ENCODE measurements at places on chromosomes 11 and 22.
A peak's percentile ranks its signal among the peaks of the same experiment; 100 is the strongest.

DNA sequence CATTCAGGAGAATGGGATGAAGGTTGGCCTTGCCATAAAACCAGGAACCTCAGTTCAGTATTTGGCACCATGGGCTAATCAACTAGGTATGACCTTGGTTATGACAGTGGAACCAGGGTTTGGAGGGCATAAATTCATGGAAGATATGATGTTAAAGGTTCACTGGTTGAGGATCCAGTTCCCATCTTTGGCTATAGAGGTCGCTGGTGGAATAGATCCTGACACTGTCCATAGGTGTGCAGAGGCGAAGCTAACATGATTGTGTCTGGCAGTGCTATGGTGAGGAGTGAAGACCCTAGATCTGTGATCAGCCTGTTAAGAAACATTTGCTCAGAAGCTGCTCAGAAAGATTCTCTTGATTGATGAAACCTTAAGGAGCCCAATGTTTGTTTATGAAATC, 5.7 kb downstream of the NF2 start:
- no peak for DNase-seq

- DNase-seq = no peak
Observed at GRCh38 chr22:50540381-50540780, 5.3 kb upstream of the KLHDC7B start.

DNA sequence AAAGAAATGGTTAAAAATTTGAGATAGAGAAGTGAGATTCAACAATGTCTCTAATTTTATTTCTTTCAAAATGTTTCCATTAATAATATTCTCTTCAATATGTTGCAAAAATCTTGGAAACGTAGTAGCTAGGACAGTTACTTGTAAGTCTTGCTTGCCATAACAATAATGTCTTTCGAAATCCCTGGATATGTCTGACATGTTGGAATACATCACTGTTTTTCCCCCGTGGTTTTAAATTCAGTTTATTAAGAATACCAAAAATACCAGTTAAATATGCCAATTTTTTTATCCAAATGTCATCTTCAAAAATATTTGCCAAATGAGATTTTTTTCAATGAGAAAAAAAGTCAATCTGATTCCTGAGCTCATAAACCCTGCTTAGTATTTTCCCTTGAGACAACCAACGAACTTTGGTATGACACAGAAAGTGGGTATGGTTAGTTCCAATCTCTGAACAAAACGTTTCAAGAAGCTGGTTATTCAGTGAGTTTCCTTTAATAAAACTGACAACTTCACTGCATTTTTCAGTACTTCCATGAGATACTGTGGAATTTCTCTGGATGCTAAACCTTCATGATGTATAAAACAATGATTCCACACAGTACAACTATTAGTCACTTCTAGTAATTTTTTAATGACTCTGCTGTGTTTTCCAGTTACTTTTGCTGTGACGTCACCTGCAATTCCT, 36.7 kb upstream of the AMPD3 start:
- no peak for DNase-seq

- no peak for DNase-seq
Observed at GRCh38 chr22:50004918-50005317, 7.6 kb downstream of the IL17REL start.

DNA sequence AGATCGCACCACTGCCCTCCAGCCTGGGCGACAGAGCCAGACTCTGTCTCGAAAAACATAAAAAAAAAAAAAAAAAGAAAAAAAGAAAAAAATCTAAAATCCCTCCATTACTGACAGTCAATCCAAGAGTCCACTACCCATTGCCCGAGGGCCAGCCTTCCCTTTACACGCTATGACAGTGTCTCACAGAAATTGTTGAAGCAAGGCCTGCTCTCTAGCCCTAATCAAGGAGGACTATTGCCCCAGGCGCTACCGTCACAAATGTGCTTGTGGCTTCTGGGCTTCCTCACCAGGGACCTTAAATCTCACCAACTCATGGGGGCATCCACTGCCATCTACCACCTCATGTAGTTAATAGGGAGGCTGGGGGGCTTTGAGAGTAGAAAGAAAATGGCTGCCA, 49.9 kb downstream of the UBASH3B start:
- DNase-seq = no peak

DNA sequence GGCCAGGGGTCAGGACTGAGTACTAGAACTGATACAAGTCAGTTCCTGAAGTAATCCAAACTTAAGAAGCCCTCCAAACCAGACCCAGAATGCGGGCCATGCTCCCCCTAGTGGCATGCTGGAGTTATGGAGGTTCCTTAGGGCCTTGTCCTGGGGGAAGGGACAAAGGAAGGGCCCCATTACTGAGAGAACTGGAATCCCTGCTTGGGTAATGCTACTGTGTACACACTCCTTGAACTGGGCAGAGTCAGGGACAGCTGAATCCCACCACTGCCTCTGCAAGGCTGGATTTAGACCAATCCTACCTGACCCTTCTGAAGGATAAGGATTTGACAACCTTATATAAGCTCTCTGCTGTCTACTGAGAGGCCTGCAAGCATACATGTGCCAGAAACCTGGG, 97.3 kb upstream of the AKIP1 start:
- peak; percentile 9 for DNase-seq

DNA sequence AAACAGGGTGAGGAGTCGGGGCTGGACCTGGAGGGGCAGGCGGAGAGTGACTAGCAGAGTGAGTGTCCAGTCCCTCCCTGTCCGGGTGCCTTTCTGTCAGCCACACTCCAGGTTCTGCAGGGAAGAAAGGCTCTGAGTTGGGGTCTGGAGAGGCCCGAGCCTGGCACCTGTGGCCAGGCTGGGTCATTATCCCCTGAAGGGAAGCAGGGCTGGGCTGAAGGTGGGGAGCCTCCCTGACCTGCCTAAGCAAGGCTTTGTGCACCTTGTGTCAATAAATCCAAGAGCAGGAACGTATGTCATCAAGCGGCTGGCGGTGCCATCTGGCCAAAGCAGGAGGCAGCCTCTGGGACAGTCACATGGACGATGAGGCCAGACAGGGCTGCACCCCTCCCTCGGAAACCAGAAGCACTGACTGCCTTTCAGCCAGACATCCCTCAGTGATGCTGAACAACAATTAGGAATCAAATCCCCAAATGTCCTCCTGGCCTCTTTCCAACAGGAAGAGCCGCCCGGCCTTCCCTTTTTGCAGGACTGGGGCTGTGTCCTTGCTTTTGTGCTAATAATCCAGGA, 73.9 kb upstream of the FGF3 start:
- DNase-seq = no peak

- DNase-seq = no peak
Observed at GRCh38 chr11:118213201-118213600, 11.6 kb downstream of the JAML start.

DNA sequence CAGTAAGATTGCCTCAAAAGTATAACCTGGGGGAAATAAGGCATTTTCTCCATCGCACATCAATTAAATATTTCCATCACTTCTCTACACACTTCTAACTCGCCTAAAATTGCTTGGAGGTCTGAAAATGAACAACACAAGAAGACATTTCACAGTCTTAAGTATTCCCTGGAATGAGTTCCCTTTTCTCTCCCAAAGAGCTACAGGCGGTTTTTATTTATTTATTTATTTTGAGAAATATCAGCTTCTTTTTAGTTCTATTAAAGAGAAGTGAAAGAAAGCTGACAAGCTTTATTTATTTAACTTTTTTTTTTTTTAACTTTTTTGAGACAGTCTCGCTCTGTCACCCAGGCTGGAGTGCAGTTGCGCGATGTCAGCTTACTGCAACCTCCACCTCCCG, 11.5 kb upstream of the PARVB start:
- DNase-seq = no peak

- no peak for DNase-seq
Observed at GRCh38 chr22:45696227-45696626, 24.6 kb downstream of the ATXN10 start.

- DNase-seq = no peak
Observed at GRCh38 chr22:46031557-46031956, 54.6 kb upstream of the WNT7B start.

GRCh38 chr11:23947883-23948282, 549.0 kb upstream of the LUZP2 start:
- DNase-seq = no peak

GRCh38 chr11:80973786-80974185, 1533.0 kb upstream of the TENM4 start:
- DNase-seq = no peak

GRCh38 chr11:120205596-120206161, 5.2 kb upstream of the OAF start:
- no peak for DNase-seq

DNA sequence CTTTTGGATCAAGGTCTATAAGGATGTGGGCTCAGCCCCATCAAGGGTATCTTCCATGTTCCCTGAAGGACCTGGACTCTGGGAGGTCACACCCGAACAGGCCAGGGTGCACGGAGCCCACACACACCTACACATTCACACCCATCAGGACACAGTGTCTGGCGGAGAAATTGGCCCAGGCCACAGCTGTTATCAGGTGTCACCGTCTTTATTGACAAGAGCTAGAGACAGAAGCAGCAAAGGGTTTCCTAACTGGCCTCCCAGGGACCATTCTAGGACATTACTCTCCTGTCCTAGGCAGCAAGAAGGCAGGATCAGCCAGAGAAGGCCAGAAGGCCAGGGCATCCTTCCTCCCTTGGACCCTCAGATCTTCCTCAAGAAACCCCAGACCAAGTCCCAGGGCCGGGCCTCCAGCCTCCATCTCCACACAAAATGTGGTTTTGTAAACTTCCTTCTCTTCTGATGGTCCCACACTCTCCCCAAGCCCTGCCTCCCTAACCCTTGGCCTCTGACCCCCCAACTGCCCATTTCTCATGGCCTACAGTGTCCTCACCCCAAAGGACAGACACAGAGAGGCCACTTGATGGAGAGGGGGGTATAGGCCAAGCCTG, 8.1 kb downstream of the SSTR3 start:
- no peak for DNase-seq

- DNase-seq = no peak
Observed at GRCh38 chr11:33269822-33270221, 12.6 kb downstream of the HIPK3 start.

DNA sequence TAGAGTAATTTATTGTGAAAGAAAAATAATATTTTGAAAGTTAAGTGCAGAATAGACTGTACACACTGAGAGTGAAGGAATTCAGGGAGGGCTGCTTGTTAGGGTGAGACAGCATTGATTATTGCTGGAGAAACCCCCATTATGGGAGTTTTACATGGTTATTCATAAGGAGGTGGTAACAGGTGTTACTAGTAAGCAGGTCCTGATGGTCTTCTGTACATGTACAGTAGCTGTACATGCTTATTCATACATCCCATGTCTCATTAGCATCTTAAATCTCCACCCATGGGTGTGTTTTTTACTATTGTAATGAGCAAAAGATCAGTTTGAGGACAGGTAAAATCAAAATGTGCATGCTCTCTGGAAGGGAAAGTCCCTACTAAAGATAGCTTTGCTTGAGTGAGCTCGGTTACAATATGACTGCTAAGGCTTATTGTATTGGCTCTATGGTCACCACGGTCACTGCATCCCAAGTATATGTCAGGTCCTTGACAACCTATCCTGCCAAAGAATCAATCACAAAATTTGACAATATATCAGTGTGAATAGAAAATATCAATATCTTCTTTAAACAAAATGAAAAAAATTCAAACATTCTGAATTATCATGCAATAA, 6.2 kb downstream of the KDM4F start:
- DNase-seq = no peak
